ENCODE measurements at places on chromosomes 1 and 21.

- no peak for DNase-seq
Measured at GRCh38 chr1:152501704-152502103, 8.9 kb upstream of the LCE5A start.

DNA sequence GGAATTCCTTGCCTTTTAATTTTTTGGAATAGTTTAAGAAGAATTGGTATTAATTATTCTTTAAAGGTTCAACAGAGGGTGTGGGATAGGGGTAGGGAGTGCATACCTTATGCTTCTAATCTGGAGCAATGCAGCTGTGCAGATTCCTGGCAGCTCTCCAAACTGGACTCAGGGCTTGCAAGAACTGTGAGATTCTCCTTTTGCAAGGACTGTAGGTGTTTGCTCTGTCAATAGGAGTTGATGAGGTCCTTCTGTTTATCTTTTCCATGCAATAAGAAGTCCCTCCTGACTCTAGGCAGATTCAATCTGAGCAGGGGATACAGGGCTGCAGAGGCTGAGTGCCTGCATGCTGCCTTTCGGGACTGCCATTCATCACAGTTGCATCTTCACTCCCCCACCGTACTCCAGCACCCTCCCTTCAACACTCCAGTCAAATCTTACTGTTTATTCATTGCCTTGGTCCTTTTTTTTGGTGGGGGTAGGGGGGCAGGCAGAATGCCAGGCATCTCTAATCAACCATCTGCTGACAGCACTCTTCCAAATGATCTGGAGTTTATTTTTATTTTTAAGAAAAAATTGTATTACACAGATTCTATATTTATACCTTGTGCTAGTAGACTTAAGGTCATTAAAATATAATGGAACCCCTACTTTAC, 122.3 kb downstream of the DISC1 start:
- no peak for DNase-seq

- DNase-seq, result no peak
Measured at GRCh38 chr1:221670081-221670480, 71.8 kb downstream of the DUSP10 start.

DNA sequence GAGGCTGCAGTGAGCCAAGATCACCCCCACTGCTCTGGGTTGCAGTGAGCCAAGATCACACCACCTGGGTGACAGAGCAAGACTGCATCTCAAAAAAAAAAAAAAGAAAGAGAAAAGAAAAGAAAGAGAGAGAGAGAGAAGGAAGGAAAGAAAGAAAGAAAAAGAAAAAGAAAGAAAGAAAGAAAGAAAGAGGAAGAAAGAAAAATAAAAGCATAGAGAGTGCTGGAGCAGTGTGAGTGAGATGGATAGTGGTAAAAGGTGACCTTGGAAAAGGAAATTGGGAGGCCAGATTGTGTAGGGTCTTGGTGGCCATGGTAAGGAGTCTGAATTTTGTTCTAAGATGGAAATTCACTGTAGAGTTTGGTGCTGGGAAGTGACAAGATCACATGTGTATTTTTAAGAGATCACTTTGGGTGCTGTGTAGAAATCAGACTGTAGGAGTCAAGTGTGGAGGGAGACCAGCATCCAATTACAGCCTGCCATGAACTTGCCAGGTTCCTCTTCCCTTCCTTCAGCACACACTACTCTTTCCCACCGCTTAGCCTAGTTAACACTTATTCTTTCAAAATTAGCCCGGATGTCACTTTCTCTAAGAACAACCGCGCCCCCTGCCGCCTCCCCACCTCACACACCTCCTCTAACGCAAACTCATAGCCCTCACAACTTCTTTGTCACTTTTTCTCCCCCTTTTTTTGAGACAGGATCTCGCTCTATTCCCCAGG, 17.9 kb downstream of the MTX1 start:
- DNase-seq, result peak; percentile 92

- no peak for DNase-seq
Measured at GRCh38 chr21:35697321-35697808, 363.0 kb downstream of the SETD4 start.

DNA sequence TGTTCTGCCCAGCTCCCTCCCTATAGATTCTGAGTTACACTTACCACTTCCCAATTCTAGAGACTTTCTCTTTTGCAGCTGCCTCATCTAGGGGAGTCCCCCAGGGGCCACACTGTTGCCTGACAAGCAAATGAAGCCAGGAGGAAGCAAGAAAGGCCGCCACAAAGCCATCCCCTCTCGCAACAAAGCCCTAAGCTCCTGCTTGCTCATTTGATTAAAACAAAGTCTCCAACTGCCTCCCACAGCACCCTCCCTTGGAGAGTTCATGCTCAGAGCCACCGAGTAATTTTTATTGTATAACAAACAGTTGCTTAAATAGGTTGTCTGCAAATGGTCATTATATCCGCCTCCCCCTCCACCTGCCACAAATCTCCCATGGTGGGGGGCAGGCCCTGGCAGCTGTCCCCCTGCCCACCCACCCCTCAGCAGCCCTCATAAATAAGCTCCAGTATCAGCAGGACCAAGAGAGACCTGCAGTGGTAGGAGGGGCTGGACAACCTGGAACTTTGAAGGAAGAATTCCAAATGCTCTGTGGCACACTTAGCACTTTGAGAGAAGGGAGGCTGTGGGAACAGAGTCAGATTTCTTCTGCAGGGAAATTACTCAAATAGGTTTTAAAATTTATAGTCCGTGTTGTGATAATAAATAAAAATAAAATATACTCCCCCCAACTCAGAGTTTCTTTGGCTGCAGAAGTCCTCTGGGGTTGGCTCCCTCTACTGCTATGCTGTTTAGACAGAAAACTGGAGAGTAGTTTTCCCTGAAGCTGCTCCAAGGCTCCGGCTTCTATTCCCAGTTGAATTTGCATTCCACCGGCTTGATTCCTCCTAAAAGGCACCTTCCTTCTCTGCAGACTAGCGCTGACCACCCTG, 237.5 kb downstream of the TTLL7 start:
- DNase-seq, result peak; percentile 5

DNA sequence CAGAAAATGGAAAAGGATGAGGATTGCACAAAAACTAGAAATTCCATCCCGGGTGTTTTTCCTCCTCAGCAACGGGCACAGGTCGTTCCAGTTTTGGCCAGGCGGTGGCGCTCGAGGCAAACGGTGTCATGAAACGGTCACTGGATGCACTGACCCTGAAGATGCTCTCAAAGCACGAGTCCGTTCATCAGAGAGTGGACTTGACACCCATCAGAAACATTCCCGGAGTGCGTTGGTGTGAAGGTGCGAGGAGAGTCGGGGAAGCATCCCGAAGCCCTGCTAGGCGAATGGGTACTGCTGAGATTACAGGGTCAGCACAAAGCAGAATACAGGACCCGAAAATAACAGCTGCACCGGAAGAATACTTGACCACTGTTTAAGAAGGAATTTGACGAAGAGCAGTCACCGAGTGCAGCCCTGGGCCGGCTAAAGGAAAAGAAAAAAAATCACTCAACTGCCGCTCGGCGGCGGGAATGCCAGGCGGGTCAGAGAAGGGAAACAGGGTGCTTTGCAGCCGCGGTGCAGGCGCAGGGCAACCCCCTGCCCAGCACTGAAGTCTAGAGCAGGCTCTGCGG, 71.7 kb upstream of the ETS2 start:
- peak; percentile 72 for DNase-seq

DNA sequence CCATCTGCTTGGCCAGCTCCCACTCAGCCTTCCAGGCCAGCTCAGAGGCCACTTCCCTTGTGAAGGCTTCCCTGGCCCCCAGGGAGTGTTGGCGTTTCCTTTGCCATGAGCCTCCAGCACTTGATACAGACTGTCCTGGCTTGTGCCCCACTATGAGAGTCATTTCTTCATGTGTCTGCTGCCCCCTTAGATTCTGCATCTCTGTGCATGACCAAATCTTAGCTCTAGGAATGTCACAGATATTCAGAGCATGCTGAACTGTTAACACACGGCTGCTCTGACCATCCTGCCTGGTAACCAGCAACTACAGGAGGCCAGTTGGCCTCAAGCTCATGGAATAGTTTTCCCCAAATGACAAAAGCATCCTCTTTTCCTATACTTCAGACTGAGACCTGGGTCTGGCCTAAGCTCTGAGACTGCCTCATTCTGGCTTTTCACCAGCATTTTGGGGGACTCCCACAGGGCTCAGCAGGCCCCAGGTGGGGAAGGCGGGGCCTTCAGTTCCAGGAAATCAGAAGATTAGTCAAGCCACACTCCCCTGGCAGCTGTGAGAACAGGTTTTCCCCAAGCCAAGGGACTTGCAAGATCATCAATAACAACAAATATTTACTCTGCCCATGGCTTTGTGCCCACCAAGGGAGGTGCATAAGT, 182.6 kb upstream of the EDN2 start:
- peak; percentile 40 for DNase-seq

DNA sequence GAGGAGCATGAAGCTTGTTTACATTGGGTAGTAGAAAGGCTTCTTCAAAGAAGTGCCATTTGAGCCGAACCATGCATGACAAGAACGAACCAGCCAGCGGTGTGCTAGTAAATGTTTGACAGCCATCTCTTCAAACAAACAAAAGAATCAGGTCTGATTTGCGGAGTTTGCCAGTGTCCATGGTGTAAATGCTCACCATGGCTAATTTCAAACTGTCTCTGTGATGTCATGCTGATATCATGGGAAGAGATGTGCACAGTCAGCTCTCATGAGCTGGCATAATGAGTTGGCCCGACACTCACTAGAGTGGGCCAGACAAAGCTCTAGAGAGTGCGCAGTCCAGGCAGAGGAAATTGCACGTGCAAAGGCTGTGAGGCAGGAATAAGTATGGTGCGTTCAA, 101.1 kb downstream of the KAZN start:
- no peak for DNase-seq

DNA sequence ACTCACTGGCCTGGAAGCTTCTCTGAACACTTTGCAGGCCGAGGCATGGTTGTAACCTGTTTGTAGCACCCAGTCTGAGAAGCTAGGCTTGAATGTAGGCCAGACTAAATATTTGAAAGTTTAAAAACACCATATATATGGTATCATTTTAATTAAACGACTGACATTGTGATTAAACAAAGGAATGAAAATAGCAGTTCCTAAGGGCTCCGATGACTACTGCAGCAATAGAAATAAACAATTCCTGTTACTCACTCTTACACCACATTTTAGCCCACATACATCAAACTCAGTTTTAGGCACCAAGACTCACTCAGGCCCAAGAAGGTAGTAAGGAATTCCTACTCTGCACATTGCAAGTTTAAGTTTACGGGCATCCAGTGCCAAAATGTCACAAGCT, 281.2 kb downstream of the AKT3 start:
- DNase-seq, result no peak

DNA sequence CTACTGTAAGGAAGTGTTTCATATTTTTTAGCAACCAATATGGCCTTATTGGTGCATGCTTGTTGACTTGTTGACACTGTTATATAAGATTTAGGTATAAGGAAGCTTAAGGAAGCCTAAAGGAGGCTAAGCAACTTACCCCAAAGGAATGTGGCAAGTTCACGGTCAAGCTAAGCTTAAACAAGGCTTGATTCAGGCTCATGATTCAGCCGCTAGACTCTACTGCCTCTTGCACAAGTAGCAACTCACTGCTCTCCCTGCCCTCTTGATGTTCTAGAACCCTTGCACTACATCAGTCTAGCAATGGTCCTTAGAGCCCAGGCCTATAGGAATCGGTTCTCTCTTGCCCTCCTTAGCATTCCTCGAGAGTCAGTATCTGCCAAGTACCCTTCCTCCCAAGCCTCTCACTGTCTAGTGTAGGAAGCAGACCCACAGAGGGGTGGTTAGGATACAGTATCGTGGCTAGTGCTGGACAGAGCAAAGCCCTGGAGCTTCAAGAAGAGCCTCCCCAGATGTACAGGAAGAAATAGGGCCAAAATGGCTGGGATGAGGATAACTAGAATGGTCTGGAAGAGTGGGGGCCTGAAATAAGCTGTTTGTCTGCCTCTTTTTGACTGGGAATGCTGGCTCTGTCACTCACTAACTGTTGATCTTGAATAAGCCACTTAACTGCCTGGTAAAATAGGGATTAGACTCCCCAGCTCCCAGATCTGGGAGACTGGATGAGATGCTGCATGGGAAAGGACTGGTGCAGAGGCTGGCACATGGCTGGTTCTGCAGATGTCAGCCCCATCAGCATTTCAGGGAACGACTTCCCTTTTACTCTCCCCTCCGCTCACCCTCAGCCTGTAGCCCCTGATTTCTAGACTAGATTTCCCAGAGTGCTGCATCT, 122.2 kb downstream of the NAV1 start:
- no peak for DNase-seq

GRCh38 chr1:204072931-204073836, at the start of gene SOX13:
TSS of gene SOX13 (plus strand) at chr1:204073115. CDS start at chr1:204112916, 39,801 bp downstream.
- peak; percentile 21 for DNase-seq

DNA sequence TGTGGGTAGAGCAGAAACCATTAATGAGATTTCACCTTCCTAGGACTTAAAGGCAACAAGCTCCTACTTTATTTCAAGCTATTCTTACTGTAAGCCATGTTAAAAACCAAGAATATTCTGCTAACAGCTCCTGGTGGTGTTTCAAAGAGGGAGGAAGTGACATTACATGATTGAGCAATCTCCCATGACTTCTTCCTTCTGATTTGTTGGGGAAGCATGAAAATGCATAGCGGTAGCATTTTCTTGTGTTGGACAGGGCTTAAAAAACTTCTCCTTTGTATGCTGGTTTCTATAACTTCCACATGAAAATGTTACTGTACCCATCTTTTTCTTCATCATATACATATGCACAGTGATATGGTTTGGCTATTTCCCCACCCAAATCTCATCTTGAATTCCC, 297.0 kb upstream of the SNX7 start:
- DNase-seq, result peak; percentile 17

DNA sequence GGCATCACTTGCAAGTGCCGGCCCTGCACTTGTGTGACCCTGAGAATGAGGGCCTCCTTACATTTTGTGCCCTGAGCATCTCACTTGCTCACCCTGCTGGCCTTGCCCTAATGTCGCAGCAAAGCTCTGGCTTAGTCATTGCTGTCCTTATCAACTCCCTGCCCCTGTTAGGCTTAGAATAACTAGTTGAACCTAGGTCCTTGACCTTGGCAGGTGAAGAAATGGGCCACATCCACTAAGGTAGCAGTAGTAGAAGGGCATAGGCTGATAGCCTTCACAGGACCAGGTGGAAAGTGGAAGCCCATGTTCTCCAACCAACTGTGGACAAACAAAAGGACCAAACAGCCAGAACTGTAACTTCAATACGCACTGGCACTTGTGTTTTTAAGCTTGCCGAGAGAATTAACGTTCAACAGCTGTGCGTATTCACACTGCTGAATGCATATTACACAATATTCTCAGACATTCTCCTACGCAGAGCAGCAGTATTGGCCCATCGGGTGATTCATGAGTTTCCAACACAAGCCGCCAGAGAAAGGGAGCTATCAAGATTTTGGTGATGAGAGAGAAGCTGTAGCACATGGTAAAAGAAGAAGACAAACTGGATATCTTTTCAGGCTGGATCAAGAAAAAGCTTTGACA, 27.7 kb upstream of the PTGFRN start:
- DNase-seq, result peak; percentile 94

DNA sequence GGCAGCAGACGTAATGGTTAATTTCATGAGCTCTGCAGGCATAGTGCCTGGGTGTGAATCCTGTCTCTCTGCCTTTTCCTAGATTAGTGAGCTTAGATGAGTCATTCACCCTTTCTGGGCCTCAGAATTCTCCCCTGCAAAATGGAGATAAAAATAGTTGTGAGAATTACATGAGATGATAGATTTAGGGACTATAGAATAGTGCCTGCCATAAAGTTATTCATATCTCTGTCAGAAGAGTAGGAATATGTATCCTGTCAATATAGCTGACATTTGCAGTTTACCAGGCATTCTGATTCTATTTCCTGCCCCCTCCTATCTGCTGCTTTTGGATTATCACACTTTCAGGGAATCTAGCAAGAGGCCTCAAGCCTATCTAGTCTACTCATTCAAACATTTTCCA, 112.0 kb downstream of the PDE4B start:
- no peak for DNase-seq
